ENCODE measurements at places on chromosomes 16 and 17. TPM values are rescaled to one million over a fixed set of nuclear protein-coding genes. Genes with fewer than 3 reads are reported as not detected.

The PMP22 gene
- total RNA-seq, result 26.7 TPM

The PRDM7 gene
- not detected for total RNA-seq

The MARCHF10 gene
- not detected for total RNA-seq

The MYH1 gene
- total RNA-seq, result not detected

The CLDN7 gene
- total RNA-seq, result not detected

The SDR42E1 gene
- 1.6 TPM for total RNA-seq

The MAPK8IP3 gene
- total RNA-seq, result 17.5 TPM

The KRTAP3-1 gene
- not detected for total RNA-seq

The PIK3R5 gene
- not detected for total RNA-seq

The C16orf86 gene
- total RNA-seq, result not detected

The CAMTA2 gene
- total RNA-seq, result 4.3 TPM

The NEUROD2 gene
- not detected for total RNA-seq

The CPHXL2 gene
- total RNA-seq, result not detected

The OTOP2 gene
- total RNA-seq, result not detected

The HS3ST3B1 gene
- total RNA-seq, result 3.1 TPM

The HBM gene
- not detected for total RNA-seq

The SLC47A1 gene
- not detected for total RNA-seq

The NPIPB8 gene
- total RNA-seq, result not detected

The FBXL16 gene
- total RNA-seq, result not detected

The MEIOC gene
- total RNA-seq, result 0.27 TPM

The TPPP3 gene
- 0.71 TPM for total RNA-seq
